Cortex of kidney (tissue), 1 donor: ENCODE measurements at places on chromosomes 4 and X.

- DNase-seq = no peak
These were observed 7.0 kb downstream of the SMIM14 start for GRCh38 chr4:39631700-39632079.

DNA sequence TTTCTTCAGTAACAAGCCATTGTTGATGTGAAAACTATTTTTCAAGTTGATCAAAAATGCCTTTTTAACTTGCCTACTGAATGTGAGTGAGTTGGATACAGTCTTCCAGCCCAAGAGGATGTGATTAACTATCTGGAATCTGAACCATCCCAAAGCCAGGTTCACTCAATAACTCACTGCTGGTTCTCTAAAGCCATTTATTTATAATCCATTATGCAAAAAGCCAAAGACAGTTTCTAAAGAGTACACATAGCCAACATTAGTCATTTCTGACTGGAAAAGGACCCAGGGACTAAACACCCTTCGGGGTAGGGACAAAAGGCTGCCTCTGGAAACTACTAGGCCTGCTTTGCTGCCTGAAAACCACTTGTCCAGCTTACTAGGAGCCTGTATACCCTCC lies 109.6 kb downstream of the SHROOM4 start:
- no peak for DNase-seq

DNA sequence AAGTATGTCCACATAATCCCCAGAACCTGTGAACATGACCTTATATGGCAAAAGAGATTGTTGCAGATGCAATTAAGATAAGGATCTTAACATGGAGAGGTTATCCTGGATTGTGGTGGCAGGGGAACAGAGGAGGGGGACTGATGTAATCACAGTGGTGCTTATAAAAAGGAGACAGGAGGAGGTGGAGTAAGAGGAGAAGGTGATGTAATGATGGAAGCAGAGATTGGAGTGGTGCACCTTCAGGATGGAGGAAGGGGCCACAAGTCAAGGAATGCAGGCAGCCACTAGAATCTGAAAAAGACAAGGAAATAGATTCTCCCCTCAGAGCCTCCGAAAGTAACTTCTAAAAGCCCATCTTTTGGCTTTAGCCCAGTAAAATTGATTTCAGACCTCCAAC lies 388.4 kb downstream of the BCOR start:
- no peak for DNase-seq

- no peak for DNase-seq
These were observed 67.8 kb downstream of the ZNF674 start for GRCh38 chrX:46477435-46477834.

- DNase-seq = no peak
These were observed 127.6 kb upstream of the ETNPPL start for GRCh38 chr4:108890484-108890881.

DNA sequence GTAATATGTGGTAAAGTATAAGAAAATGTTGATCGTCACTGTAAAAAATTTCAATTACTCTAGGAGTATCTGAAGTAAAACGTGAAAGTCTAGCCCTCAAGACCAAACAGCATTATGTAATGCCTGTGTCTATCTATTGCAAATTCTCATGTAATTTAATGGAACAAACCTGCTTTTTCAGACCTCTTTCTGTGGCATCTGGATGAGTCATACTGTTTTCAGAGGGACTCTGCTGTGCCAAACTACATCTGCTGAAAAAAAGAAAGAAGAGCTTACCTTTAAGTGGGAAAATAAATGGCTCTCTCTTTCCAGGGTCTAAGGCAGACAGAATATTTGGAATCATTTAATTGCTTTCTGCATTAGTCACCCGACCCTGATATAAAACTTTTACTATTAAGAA lies 89.8 kb upstream of the ARMCX2 start:
- no peak for DNase-seq

DNA sequence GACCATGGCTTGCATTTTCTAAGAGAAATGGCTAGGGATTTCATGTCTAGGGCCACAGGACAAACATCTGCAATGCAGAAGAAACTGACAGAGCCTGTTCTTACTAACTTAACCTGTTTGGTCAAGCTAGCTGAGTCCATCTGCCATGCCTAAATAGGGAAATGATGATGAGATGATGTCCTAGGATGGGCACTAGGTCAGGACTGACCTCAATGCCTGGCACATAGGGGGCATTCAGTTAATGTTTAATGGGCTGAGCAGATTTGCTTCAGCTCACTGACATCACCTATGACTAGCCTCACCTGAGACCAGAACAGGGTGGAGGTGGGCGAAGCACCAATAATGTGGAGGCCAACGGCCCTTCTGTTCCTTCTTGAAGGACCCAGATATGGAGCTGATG lies 174.2 kb upstream of the SCML1 start:
- no peak for DNase-seq

DNA sequence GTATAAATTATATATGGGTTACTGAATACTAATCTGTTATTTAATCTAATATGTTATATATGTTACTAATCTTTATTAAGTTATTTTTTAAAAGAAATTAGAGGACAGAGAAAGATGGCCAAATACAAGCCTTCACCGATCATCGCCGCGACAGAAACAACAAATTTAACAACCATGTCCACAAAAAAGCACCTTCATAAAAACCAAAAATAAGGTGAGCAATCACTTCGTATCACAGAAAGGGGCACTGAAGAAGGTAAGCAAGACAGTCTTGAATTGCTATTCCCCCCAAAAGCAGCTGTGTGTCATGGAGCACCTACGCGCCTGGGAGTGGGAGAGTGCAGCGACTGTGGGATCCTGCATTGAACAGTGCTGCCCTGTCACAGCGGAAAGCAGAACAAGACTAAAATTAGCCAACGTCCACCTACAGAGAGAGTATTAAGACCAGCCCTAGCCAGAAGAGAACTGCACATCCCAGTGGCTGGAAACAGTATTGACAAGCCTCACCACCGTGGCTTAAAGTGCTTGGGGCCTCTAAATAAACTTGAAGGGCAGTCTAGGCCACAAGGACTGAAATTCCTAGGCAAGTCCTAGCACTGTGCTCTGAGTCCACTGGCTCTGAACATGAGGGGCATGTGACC lies 38.5 kb downstream of the LRBA start:
- DNase-seq = no peak

GRCh38 chr4:88761861-88762523 lies 64.4 kb upstream of the NAP1L5 start:
- no peak for DNase-seq

DNA sequence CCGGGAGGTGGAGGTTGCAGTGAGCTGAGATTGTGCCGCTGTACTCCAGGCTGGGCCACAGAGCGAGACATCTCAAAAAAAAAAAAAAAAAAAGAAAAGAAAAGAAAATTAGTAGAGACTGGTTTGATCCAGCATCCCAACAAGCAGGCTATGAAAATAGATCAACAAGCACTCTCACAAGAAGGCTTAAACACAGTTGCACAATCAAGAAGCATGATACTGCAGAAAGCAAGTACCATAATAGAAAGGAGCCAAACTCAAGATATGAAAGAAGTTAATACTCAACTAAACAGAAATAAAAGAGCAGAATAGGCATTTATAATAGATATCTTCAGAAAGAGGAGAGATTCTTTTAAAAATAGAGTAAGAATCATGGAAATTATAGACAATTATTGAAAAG lies 10.6 kb downstream of the TLR6 start:
- DNase-seq = no peak

DNA sequence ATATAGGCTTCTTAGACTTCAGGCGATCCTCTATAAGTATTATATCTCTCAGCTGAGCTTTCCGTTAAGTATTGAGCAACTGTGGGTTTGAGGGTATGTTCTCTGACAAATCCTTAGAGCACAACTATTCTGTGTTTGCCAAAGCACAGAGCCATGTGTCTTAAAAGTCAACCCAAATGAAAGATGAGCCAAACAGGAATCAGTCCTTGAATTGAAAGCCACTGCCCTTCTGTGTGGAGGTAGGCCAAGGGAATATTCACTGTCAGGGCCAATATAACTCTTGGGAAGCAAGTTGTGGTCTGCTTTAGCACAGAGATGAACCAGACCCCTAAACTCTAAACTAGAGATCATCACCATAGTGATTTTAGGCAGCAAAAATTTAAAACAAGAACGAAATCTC lies 164.0 kb downstream of the STAG2 start:
- DNase-seq = no peak
